ENCODE measurements at places on chromosomes 4 and X. TPM values are rescaled to one million over a fixed set of nuclear protein-coding genes. Genes with fewer than 3 reads are reported as not detected.

DNA sequence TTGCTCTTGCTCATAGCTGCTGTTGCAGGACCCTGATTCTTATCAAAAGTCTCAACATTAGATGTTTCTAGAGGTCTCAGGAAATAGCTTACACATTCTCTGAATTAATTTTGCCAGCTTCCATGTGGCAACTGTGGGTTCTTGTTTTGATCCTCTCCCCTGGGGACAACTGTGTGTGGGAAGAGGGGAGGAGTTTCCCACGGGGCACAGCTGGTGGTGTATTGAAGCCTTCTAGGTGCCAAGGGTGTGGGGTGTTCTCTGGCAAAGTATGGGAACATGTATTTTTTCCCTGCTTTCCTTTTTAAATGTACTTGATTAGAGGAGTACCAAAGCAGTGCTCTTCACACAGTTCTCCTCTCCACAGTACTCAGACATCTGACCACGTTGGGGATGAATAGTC lies 212.7 kb downstream of the RPA4 start:
- no peak for DNase-seq

DNA sequence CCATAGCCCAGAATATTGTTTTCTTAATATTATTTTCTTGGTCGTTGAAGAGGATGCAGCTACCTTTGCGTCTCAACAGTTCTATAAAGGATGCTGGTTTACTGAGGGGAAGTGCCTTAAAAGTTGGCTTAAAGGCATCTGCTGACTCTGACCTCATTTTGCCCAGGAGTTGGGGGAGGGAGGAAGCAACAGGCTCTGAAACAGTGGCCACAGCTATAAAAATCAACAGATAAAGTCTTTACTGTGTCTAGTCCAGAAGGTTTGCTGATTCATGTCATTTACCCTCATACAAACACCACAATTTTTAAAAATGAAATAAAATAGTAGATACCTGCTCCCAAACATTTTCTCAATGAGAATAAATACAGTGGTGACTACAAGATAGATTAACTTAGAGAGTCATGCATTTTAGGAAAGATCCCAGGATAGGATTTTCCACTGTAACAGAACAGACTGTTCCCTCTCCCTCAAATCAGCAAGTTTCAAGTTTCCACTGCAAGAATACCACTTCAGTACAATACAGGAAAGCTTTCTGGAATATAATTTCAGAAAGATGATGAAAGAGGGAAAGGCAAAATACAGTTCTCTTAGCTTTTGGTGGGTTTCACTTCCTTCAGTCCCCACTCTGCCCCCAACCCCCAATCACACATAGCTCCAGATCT lies 1.9 kb downstream of the PHKA1 start:
- DNase-seq: no peak

GRCh38 chr4:75412746-75413145 lies 101.5 kb downstream of the RCHY1 start:
- no peak for DNase-seq

DNA sequence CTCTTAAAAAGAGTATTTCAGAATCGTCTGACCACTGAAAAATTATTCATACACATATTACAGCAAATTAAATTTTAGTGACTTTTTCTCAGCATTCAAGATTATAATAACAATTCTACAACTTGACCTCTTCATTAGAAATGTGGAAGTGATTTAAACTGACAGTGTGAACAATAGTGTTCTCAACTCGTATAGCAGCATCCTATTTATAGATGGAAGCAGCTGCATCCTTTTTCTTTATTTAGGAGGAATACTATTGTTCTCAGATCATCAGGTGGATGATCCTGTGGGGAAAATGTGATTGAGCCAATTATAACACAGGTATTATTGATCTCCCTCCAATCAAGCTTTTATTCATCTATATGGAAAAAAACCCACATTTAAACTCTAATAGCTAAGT lies 56.7 kb downstream of the RAPGEF2 start:
- no peak for DNase-seq

Gene MAGEC3
- total RNA-seq: not detected

Gene MTNR1A
- 0.20 TPM for total RNA-seq
